ENCODE measurements at places on chromosomes 6 and 20.

GRCh38 chr6:109059153-109059552 is 35.5 kb downstream of the SESN1 start:
- no peak for DNase-seq

DNA sequence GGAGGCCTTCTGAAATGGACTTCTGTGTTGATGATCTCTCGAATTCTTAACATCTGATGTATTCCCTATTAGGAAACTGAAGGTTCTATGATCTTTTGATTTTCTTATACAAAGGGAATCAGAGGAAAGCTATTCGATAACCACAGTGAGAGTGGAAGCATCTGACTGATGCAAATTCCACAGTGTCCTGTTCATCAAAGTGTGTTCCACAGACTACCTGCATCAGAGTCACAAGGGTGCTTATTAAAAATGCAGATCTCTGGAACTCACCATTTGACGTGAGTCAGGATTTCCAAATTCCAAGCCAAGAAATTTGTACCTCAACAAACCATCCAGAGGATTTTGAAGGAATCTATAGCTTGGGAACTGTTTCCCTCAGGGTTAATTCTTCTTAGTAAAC is 4.4 kb upstream of the MEP1A start:
- no peak for DNase-seq

DNA sequence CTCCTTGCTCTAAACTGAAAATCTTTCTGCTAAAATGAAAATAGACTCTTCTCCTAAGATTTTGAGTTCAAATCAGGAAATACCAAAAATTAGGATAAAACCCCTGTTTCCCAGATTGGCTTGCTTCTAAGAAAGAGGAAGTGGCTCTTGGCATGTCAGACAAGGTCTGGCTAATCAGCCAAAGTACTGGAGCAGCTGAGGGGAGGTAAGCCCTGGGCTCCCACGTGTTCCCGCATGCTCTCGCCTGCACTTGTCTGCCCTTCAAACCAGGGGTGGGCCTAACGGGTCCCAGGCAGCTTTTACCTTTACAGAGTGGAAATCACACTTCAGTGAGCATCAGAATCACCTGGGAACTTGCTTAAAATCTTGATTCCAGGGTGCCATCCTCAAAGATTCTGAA is 43.2 kb upstream of the GABRR1 start:
- DNase-seq = peak; percentile 24

GRCh38 chr20:12815231-12815768 is 193.5 kb upstream of the SPTLC3 start:
- DNase-seq = no peak

DNA sequence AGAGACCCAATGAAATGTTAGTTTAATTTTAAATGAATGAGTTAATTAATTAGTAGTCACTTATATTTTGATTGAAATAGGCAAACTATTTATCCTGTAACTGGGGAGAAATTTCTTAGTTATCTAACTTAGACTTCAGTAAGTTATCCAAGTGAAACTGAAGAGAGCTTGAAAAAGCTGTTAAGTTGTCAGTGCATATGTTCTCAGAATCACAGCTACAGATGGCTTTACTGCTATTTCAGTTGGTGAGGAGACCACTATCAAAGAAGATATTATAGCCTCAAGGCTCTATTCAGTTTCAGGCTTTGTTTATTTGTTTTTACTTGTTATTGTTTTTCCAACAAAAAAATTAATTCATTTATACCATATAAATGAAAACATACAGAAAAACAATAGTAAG is 404.1 kb downstream of the C6orf118 start:
- DNase-seq = no peak

DNA sequence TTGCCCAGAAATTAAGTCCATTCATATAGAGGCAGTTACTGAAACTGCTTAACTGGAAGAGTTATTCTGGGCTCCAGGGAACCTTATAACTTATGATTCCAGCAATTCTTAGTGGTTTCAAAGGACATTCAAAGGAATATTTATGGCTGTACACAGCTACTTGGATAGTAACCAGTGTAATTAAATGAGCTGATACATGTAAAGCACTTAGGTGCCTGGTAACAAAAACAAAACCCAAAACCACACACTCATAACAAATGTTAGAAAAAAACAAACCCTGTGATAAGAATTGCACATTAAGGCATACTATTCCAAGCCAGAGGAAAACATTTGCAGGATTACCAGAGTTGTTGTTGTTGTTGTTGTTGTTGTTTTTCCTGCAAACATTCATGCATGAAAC is 51.5 kb downstream of the STK4 start:
- no peak for DNase-seq
